ENCODE measurements at places on chromosomes 1 and 21.

GRCh38 chr1:116075575-116075974 is 35.6 kb upstream of the MAB21L3 start:
- no peak for DNase-seq

DNA sequence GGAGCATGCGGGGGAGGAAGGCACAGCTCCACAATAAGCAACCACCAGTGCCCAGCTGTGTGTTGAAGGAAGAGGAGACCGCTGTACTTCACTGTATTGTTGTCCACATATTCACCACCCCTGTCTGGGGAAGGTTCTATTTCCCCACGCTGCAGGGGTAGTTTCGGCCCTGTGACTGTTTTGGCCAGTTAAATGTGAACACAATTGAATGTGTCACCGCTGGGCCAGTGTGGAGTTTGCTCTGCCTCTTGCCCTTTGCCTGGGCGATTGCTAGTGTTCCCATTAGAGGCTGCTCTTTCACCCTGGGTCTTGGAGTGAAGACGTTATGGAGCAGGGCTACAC is 32.6 kb downstream of the UBE4B start:
- no peak for DNase-seq

DNA sequence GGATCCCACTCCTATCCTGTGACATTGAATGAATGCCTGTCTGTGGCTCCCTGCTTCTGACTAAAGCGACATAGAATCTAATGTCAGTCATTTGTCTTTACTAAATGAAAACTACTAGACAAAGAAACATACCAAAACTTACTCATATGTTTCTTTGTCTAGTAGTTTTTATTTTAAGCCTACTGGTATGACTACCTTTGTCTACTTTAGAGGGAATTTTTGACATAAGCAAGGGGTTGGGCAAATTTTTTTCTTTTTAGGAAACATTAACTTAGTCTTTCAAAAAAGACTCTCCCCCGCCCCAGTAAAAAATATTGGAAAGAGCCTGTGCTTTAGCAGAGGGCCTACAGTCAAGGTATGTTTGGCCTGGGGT is 4.9 kb downstream of the NEK7 start:
- no peak for DNase-seq

GRCh38 chr1:230140221-230141020 is 73.4 kb downstream of the GALNT2 start:
- no peak for DNase-seq

DNA sequence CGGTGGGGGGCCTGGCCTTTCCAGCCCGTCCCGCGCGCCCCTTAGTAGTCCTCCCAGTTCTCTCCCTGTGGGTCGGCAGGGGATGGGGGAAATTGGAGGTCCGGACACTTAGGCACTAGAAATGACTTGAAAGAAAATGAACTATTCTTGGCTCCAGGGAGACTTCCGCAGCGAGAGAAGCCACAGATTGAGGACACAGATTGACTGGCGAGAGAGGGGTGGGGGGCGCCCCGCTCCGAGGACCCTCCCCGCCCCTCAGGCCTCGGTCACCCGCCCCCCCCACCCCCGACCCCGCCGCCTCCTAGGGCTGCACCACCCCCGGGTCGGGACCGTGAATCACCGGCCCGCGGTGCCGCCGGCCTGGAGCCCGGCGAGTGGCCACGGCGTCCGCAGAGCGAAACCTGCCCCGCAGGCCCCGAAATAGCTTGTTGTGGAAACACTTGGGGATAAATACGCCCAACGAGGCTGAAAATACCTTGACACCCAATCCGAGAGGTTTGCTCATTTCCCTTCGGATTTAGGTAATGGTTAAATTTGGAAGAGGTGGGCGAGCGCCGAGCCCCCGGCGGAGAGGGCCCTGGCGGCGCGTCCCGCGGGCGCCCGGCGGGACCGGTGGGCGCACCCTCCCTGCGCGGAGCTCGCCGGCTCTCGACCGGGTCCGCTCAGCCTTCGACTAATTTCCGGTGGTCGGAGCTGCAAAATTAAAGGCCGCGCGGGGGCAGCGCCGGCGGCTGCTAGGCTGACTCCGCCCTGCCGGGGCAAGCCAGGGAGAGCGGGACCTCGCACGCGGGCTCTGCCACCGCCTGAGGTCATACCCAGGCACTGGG is at the start of gene GFI1:
Gene GFI1 (minus strand): TSS at position 675 of the 827 bp plus-strand sequence. CDS start 3,438 bp downstream, outside the sequence.
- DNase-seq, result peak; percentile 27

GRCh38 chr1:198775606-198776005 is 136.8 kb downstream of the PTPRC start:
- DNase-seq, result no peak

DNA sequence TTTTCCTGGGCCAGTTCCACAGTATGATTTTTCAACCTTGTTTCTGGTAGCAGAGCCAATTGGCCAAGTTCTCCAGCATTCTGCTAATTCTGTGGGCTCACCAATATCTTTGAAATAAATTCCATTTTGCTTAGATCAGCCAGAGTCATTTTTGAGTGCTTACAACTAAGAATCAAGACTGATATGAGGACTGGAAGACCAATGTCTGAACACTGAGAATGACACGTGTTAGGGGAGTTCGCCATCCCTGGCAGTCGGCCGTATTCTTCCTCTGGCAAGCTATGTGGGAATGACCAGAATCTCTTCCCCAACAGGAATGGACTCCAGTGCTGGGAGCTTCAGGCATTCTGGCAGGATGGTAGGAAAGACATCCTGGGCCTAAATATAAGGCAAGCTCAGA is 4.9 kb upstream of the TENT5C start:
- DNase-seq, result no peak

- no peak for DNase-seq
Measured at GRCh38 chr1:238951809-238952208, 434.6 kb upstream of the CHRM3 start.
